ENCODE measurements at places on chromosomes 2 and 18. TPM values are rescaled to one million over a fixed set of nuclear protein-coding genes. Genes with fewer than 3 reads are reported as not detected.

DNA sequence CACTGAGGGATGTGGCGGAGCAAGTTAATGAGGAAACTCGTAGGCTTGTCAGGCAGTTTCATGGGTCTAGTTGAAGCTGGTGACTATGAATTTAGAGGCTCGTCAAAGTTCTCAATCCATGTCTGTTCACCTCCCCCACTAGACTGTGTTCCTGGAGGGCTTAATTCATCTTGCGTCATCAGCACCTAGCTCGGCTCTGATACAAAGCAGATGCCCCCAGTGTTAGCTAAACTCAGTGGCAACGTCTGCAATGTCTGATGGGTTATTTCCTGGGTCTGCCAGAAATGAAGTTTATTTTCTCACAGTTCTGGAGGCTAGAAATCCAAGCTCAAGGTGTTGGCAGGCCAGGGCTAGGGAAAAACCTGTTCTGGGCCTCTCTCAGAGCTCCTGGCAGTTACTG lies 140.6 kb downstream of the PID1 start:
- H3K27me3 ChIP-seq: no peaks in the 10 kb centered on the region
- DNase-seq: no peak
- no peaks in the 10 kb centered on the region for H3K36me3 ChIP-seq
- H3K4me1 ChIP-seq: no peaks in the 10 kb centered on the region

DNA sequence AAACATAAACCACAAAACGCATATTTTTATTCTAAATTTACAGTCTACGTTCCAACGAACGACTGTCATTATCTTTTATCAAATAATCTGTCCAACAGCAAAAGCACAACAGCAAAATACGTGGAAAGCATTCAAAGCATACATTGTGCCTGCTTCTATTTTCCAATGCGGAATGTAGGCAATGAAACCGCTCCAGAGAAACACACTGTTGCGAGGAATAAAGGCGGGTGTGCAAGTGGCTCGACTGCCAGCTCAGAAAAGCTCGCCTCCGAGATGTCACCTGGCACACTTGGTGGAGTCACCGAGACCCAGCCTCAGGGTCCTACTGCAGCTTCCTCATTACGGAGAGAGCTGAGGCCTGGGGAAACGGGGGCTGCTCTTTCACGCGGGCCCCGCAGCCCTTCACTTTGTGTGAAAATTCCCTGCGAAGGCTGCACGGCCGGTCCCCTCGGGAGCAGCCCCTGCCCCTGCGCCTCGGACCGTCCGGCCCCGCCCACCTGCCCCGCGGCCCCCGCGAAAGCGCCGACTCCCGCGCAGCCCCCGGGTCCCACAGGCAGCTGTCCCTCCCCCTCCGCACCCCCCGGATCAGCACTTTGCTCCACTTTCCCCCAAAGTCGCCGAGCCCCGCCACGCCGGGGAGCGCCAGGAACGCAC lies 752 bp downstream of the MGAT4A start:
- peak overlapping the region; percentile 86 for H3K27ac ChIP-seq
- H3K4me1 ChIP-seq: no peaks in the 10 kb centered on the region
- peak overlapping the region; percentile 93 for H3K4me3 ChIP-seq
- no peaks in the 10 kb centered on the region for H3K27me3 ChIP-seq
- DNase-seq: peak; percentile 49

- H3K27me3 ChIP-seq: no peaks in the 10 kb centered on the region
- no peak overlapping the region for H3K27ac ChIP-seq
- H3K4me1 ChIP-seq: no peaks in the 10 kb centered on the region
- no peak overlapping the region for H3K4me3 ChIP-seq
Observed at GRCh38 chr2:205387350-205388055, 294.8 kb upstream of the NRP2 start.

GRCh38 chr18:39480494-39481195 lies 1915.0 kb upstream of the CELF4 start:
- no peaks in the 10 kb centered on the region for H3K4me1 ChIP-seq
- no peak for DNase-seq
- H3K36me3 ChIP-seq: no peaks in the 10 kb centered on the region
- no peaks in the 10 kb centered on the region for H3K27me3 ChIP-seq
- no peak overlapping the region for H3K4me3 ChIP-seq
- no peak overlapping the region for H3K27ac ChIP-seq

- no peaks in the 10 kb centered on the region for H3K27me3 ChIP-seq
- no peak overlapping the region for H3K27ac ChIP-seq
- no peak overlapping the region for H3K4me3 ChIP-seq
- H3K36me3 ChIP-seq: no peaks in the 10 kb centered on the region
Observed at GRCh38 chr2:186611526-186611925, 21.7 kb downstream of the ITGAV start.

- no peak for DNase-seq
- peak overlapping the region; percentile 56 for H3K4me3 ChIP-seq
- no peak overlapping the region for H3K27ac ChIP-seq
- H3K27me3 ChIP-seq: no peaks in the 10 kb centered on the region
Observed at GRCh38 chr2:14633061-14633460, 544 bp downstream of the LRATD1 start.

GRCh38 chr2:108418416-108418815 lies 30.6 kb upstream of the GCC2 start:
- no peak overlapping the region for H3K27ac ChIP-seq
- no peaks in the 10 kb centered on the region for H3K4me1 ChIP-seq
- H3K27me3 ChIP-seq: no peaks in the 10 kb centered on the region
- no peaks in the 10 kb centered on the region for H3K36me3 ChIP-seq
- H3K4me3 ChIP-seq: no peak overlapping the region
- DNase-seq: no peak

GRCh38 chr2:64643838-64644457 lies 9.8 kb downstream of the SERTAD2 start:
- no peaks in the 10 kb centered on the region for H3K27me3 ChIP-seq
- peak overlapping the region; percentile 39 for H3K4me3 ChIP-seq
- peaks cover 13% of the 10 kb centered on the region for H3K4me1 ChIP-seq
- no peaks in the 10 kb centered on the region for H3K36me3 ChIP-seq

- H3K36me3 ChIP-seq: no peaks in the 10 kb centered on the region
- DNase-seq: no peak
Observed at GRCh38 chr2:102313025-102313424, 1.7 kb downstream of the IL1RL1 start.

DNA sequence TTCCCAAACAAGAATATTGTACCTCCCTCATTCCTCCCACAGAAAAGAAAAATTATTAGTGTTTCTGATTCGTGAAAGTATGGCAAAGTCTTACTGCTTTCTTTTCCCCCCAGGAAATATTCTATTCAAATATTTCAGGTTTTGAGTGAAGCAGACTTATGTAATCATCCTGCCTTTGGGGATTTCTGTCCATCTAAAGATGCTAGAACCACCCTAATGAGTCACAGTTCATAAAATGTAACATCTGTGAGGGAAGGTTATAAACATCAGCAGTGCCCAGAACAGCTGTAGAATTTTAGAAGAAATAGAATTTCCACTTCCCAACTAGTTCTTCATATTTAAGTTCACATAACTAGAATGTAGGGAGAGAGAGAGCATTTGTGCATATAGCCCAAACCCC lies 39.0 kb downstream of the EEF1B2 start:
- H3K27ac ChIP-seq: no peak overlapping the region
- DNase-seq: no peak
- H3K4me3 ChIP-seq: no peak overlapping the region
- H3K4me1 ChIP-seq: no peaks in the 10 kb centered on the region
- H3K36me3 ChIP-seq: no peaks in the 10 kb centered on the region

DNA sequence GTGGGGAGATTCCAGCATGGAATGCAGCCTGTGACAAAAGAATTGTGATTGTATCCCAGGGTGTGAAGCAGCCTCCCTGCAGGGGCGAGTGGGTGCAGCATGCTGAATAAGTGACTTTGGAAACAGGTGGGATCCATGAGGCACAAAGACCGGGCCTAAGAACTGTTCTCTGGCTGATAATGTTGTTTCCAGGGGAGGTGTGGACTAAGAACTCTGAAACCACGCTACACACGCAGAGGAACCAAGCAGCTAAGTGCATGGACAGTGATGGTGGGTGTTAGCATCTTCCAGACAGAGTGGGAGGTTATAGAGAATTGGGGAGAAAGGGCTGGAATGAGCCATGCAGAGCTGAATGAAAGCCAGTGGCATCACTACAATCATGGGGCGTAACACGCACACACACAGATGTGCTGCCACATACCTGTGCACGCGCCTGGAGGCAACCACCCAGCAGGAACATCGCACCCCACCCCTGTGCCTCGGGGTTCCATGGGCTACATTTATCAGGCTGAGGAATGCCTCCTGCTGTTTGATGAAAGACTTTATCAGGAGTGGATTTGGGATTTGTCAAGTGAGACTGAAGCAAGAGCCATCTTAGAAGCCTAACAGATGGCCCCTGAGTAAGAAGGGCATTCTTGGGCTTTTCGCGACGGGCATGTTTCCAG lies 424.5 kb upstream of the SALL3 start:
- H3K4me1 ChIP-seq: no peaks in the 10 kb centered on the region
- no peak overlapping the region for H3K4me3 ChIP-seq
- H3K36me3 ChIP-seq: no peaks in the 10 kb centered on the region

DNA sequence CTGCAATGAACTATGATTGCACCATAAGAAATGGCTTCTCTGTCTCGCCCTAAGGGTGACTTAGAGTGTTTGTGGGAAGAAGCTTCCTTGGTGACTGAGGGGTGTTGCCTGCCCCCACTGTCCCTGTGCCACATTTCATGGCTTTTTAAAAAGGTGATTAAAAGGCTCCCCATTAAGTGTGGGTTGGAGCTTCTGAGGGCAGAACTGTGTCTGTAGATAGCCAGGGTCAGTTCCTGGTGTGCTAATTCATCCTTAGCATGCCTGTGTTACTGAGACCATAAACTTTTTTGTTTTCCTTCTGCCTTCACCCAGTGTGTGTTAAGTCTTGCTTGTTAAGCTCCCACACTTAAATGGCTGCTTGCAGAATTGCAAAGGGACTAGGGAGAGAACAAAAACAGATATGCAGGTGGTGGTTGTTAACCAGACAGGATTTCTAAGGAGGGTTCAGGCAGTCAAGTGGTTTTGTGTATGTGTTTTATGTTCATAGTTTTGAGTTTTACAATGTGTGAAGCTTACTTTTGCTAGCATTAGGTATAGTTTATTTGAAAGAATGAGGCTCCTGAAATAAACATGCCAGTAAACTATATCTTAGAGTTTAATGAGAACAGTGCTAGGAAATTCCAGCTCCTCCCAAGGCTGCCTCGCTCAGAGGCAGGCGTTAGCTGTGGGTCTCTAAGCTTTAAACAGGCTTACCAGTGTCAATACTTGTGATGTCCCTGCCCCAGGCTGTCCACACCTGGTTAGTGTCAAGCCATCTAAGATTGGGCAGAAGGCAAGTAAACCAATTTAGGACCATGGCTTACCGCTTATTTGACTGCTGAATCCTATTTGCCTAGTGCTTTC lies 14.5 kb downstream of the CERS6 start:
- DNase-seq: no peak
- H3K4me3 ChIP-seq: no peak overlapping the region
- no peaks in the 10 kb centered on the region for H3K4me1 ChIP-seq
- H3K36me3 ChIP-seq: no peaks in the 10 kb centered on the region
- H3K27ac ChIP-seq: peak overlapping the region; percentile 79
- H3K27me3 ChIP-seq: no peaks in the 10 kb centered on the region

DNA sequence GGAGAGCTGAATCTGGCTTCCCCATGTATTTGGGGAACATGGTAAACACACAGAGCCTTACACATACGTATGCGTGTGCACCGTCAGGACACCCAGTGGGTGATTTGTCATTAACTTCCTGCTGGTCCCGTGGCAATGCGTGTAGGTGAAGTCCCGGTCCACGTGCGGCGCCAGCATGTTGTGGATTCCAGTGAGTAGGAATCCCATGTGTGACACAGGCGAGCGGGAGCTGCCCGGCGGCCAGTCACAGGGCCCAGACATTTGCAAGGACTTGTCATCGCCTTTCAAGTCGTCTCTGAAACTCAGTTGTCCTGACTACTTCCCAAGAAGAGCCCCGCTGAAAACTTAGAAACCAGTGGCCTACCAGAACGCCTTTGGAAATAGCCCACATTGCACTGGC lies 102.0 kb downstream of the RNF144A start:
- H3K27me3 ChIP-seq: no peaks in the 10 kb centered on the region
- H3K36me3 ChIP-seq: no peaks in the 10 kb centered on the region
- H3K4me3 ChIP-seq: no peak overlapping the region
- peaks cover 6% of the 10 kb centered on the region for H3K4me1 ChIP-seq

DNA sequence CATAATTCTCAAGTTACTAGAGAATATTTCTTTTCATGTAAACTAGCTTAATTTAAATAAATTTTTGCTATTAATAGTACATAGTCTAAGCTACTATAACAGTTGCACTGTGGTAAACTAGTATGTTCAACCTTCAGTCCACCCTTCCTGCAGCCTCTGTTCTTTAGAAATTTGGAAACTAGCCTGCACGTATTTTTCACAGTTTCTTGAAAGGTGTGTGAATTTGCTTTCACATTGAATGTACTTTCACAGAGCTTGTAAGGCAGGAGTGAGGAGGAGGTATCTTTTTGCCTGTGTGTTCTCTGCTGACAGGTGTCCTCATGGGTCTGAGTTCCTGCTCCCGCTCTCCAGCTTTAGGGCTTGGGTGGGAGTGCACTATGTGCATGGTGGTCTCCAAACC lies 117.5 kb downstream of the ATP9B start:
- no peak overlapping the region for H3K4me3 ChIP-seq
- H3K36me3 ChIP-seq: no peaks in the 10 kb centered on the region
- H3K4me1 ChIP-seq: no peaks in the 10 kb centered on the region
- no peaks in the 10 kb centered on the region for H3K27me3 ChIP-seq

DNA sequence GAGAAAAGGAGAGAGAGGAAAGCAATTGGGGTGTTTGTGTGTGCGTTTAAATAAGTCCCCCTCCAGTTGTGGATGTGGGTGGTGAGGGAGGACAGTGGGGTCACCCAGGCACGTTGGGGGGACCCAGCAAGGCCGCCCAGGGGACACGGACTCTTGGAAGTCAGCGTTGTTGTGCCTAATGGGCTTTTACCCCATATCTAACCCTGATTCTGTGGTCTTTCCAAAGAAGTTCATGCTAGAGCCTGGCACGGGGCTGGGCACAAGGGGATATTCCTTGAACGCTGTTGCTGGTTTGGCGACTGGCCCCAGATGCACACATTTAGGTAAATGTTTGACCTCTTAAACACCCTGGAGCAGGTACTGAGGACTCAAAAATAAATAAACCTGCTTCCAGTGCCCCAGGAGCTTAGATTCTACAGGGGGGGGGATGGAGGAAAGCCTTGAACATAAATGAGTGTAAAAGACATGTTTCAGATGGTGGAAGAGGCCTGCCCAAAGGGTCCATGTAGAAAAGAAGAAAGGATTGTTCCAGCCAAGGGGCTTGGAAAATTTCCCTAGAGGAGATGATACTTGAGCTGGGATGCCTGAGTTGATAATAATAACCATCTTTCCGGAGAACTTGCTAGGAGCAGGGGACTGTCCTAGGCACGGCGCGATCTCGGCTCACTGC lies 97.7 kb upstream of the SIX3 start:
- DNase-seq: no peak
- H3K27ac ChIP-seq: no peak overlapping the region
- no peaks in the 10 kb centered on the region for H3K27me3 ChIP-seq
- no peaks in the 10 kb centered on the region for H3K4me1 ChIP-seq

The RAB17 gene
- total RNA-seq: 3.5 TPM

The CRACDL gene
- 14.6 TPM for total RNA-seq

The APCDD1 gene
- 115 TPM for total RNA-seq

The NPC1 gene
- total RNA-seq: 58.9 TPM

The PTPRN gene
- total RNA-seq: not detected

The HNMT gene
- total RNA-seq: 54.6 TPM

The SOX11 gene
- total RNA-seq: 9.3 TPM

The ERFE gene
- 0.83 TPM for total RNA-seq

The GPR39 gene
- not detected for total RNA-seq

The CCDC85A gene
- total RNA-seq: 19.7 TPM

The TLX2 gene
- not detected for total RNA-seq

All from uterus (tissue), 4 donors.